NCI-H82 (cell line): ENCODE measurements at places on chromosomes 16 and 17.

GRCh38 chr17:17052462-17053221, 10.4 kb downstream of the MPRIP start:
- no peak for DNase-seq

DNA sequence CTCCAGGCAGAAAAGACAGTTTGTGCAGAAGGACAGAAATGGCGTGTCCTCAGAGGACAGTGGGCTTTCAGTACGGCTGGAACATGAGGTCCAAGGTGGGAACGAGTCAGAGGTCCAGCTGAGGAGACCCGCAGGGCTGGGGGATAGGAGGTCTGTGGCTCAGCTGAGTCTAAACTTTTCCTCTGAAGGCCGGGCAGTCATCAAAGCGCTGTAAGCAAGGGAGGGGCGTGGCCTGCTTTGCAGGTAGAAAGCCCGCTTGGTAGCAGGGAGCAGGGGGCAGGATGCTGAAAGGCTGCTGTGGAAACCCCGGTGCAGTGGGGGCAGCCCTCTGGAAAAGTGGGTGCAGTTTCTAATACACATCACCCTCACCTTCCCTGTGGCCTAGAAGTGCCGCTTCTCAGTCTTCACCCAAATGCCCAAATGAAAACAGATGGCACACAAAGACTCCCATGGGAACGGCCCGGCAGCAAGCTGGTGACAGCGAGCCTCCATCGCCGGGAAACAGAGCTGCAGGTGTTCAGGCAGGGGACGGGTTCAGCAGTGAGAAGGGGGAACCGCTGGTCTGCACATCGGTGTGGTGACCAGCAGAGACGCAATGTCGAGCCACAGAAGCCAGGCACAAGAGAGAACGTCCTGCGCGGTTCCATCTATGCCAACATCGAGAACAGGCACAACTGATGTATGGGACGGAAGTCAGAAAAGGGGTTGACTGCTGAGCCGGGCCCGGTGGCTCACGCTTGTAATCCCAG, 12.2 kb upstream of the OSGIN1 start:
- DNase-seq = peak; percentile 71

- no peak for DNase-seq
Measured at GRCh38 chr16:80084614-80085013, 456.2 kb upstream of the DYNLRB2 start.

DNA sequence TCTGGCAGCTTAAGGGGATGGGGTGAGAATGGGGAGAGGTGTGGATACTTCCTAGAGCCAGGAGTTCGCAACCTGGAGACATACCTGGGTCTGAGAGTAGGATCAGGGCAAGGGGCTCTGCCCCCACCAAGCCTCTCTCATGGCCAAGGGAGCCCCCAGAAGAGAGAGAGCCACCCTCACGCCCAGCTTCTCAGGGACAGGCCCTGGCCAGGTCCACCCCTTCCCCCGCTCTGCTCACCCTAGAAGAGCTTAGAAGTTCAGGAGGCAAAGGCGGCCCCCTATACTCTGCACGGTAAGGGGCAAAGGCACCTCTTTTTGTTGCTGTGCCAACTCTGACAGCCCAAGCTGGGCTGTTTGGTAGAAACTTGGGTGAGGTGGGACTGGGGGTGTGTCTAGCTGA, 69.3 kb upstream of the TMEM97 start:
- DNase-seq = no peak

- DNase-seq = no peak
Measured at GRCh38 chr17:58875261-58875660, 119.6 kb downstream of the PPM1E start.

DNA sequence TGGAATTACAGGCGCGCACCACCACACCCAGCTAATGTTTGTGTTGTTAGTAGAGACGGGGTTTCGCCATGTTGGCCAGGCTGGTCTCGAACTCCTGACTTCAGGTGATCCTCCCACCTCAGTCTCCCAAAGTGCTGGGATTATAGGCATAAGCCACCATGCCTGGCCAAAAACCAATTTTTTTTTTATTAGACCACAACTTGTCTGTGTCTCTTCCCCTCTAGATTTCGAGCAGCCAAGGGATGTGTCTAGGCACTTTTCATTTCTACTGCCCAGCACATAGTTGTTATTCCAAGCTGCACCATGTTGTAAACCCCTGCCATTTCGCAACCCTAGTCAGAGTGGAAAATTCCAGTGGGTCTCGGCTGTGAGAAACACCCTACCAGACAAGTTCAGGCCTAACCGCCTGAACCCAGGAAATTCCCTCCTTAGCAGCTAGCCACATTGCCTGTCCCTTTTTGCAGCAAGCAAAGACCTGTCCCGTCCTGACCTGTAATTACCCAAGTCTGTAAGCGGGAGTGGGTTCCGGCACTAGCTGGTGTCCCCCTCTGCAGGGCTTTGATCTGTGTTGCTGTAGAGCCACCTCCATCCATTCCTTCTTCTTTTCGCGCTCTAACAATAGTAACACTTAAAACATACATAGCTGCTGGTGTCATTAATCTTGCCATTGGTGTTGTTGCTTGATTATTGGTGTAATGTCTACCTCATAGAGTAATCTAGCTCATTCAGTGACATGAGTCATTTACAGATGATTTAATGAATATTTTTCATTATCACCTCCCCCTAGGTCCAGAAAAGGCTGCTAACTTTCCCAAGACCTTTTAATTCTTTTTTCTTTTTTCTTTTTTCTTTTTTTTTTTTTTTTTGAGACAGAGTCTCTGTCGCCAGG, 77.3 kb upstream of the ATF7IP2 start:
- no peak for DNase-seq

GRCh38 chr16:82055728-82056549, 20.9 kb downstream of the HSD17B2 start:
- no peak for DNase-seq

DNA sequence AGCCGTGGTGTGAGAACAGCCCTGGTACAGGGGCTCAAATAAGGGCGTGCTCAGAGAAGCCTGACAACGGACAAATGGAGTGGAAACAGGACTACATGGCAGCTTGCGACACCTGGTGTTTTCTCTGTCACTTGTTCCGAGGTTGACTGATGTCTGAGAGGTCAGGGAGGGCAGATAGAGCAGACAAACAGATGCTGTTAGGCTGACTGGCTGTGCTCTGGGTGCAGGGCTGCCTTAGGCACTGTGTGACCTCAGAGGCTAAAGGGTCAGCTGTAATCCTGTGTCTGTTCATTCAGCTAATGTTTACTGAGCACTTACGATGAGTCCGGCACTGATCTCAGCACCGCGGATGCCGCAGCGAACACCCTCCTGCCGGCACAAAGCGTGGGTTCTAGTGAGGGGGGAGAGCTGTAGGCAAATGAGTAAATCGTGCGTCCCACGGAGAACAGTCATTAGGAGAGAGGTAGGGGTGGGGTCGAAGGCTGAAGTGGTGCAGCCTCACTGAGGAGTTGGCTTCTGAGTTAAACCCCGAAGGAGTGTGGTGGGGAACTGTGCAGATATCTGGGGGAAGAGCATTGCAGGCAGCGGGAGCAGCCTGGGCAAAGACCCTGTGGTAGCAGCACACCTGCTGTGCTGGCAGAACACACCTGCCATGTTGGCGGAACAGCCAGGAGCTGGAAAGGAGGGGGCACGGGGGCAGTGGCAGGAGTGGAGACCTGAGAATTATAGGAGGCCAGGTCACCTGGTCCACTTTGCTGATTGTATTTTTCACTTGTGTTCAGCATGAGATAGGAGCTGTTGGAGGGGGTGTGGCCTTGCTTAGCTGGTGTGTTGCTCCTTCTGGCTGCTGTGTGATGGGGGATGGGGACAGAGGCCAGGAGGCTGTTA, 35.0 kb downstream of the GPT2 start:
- peak; percentile 57 for DNase-seq

GRCh38 chr17:57293077-57293476, 36.8 kb downstream of the MSI2 start:
- DNase-seq = no peak

GRCh38 chr16:23207485-23207884, 24.9 kb downstream of the SCNN1G start:
- DNase-seq = no peak

GRCh38 chr17:74738051-74738996, 1.3 kb downstream of the RAB37 start:
- no peak for DNase-seq

GRCh38 chr17:44109312-44109630, 14.2 kb downstream of the HDAC5 start:
- no peak for DNase-seq

DNA sequence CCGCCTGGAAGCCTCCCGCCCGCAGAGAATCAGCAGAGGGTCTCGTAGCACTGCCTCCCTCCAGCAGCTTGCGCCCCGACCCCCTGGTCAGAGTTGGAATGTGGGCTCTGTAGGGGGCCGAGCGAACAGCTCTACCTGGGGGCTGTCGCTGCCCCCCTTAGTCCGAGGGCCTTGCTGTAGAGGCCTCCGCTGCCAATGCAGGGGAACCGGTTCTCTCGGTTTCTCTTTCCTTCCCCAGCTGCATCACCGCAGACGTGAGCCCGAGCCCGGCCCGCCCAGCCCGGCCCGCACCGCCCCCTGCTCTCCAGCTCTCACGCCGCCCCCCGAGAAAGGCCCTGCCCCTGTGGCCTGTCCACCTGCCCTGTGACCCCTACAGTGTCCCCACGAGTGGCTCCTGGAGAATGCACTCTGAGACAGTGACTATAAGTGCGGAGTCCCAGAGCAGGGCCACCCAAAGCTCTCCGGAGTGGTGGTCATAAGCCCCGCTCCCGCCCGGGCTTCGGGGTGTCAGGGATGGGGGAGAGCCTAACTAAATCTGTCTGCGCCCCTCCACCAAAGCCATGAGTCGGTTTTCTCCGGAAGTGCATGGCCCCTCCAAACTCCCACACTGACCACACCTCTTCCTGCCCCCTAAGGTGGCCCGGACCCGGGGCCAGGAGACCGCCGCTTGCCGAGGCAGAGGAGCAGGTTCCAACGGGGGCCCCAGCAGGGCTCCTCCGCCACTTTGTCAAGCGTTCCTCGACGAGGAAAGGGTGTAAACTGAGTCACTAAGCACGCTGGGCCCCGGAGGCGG, 1.7 kb downstream of the ARHGAP27 start:
- no peak for DNase-seq

DNA sequence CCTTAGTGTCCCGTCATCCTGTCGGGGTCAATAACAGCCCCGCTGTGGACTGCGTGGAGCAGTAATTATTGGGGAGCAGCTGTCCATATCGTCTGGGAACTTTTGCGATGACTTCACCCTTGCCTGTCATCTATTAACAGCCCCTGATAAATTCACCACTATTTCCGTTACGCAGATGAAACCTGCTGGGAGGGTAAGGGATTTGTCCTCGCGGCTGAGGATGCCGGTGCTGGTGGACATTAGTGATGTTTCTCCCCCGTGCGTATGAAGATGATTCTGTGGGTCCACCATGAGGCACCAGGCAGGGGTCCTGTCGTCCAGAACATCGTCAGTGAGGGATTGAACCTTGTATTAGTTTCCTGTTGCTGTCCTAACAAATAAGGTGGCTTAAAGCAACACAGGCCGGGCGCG, 1.0 kb downstream of the FLYWCH2 start:
- no peak for DNase-seq

DNA sequence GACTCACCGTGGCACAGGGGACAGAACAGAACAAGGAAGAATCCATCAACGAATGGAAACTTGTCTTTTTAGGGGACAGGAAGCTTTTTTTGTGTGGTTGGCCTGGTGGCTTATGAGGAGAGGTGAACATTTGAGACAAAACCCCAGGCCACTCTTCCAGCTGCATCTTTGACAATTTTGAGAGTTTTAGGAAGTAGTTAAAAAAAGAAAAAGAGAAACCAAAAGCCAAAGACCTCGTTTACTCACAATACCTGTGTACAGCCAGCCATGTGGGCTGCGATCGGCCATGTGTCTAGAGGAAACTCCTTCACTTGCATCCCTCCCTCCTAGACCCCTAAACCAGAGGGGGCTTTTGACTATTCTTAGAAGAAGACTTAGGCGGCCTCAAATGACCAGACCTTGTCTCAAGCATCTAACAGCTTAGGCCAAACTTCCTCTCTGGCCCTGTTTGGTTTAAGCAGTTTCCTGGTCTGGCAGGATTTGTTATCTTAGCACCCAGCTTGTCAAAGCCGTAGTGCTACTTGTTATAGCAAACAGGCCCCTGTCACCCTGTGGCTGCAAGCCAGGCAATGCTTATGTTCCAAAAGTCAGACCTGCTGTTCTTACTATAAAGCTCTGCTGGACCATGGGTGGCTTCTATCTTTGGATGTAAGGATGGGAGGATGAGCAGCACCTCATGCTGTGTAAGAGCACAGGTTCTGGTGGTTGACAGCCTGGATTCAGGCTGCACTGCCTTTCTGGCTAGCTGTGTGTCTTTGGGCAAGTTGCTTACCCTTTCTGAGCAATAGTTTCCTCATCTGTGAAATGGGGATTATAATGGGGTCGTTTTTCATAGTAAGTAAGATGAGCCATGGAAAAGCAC, 17.7 kb downstream of the KSR1 start:
- DNase-seq = peak; percentile 30

- no peak for DNase-seq
Measured at GRCh38 chr16:49912721-49913120, 56.8 kb upstream of the ZNF423 start.

GRCh38 chr17:82595893-82596292, 52.4 kb downstream of the WDR45B start:
- no peak for DNase-seq

DNA sequence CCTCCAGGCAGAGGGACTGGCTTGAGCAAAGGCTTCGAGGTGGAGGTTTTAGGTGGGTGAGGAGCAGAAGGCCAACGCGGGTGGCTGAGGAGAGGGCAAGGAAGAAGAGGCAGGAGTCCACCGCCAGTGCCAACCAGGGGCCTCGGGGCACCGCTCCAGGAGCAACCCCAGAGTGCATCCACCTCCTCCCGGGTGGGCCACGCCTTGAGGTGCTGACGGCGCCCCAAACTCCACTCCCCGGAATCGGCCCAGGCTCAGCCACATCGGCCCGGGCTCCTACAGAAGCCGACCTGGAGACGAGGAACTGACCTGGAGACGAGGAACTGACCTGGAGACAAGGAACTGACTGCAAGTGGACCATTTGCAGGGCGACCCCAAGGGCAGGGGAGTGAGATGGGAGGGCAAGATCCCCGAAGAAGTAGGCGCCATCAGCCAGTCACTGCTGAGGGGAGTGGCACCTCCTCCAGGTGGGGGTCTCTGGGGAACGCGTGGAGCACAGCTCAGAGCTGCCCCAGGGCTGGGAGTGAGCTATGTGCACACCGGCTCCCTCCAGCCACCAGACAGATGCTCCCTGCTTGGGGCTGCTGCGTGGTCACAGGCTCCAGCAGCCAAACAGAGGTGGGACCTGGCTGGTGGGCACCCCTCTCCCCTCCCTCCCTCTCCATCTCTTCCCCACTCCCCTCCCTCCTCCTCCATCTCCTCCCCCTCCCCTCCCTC, 29.2 kb upstream of the CBFA2T3 start:
- DNase-seq = no peak

DNA sequence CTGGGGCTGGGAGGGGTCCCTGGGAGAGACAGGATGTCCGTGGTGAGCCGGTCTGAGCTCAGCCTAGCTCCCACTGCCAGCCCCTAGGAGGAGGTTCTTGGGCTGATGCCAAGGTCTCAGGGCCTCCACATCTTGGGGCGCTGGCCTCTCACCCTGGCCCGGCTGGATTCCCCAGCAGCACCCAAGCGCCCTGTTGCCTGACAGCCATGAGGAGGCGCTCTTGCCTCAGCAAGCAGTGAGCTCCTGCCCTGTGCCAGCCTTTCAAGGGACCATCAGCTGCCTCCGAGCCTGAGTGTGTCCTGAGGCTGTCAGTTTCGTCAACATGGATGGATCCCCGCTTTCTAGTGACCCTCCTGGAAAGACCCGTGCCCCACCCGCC, 234.9 kb upstream of the CIBAR2 start:
- peak; percentile 35 for DNase-seq

- DNase-seq = no peak
Measured at GRCh38 chr17:19876529-19877161, 8.9 kb upstream of the ULK2 start.
